NCI-H1105 (cell line): ENCODE measurements at places on chromosomes 16 and 17.

DNA sequence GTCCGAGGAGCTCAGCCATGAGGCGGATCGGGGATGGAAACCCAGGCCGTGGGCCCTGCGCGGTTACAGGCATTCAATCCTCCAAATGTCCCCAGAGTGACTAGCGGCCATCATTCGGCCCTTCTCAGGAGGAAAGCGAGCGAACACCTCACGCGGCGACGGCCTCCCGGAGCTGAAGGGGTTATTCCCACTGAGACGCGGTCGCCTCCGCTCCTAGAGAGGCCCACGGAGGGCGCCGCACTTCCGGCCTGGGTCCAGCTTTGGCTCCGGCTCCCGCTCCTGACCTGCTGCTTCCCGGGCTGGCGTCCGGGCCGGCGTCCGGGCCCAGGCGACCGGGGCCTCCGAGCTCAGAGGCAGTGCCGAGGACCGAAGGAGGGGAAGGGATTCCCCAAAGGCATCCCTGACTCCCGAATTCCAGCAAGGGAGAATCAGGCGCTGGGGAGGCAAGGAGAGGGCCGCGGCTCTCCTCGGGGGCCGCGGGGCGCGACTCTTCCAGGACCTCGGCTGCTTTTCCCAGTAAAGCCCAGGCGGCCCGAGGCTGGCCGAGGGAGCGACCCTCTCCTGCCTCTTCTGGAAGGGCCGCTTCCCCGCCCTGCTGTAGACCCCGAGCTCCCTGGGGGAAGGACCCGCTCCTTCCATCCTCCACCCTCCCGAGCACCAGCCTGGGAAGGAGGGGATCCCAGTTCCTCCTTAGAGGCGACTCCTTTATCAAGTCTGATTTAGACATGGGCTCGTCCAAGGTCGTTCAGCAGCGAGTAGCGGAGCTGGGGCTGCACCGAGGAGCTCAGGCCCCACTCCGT, 18.6 kb upstream of the ZNF629 start:
- peak; percentile 76 for DNase-seq

DNA sequence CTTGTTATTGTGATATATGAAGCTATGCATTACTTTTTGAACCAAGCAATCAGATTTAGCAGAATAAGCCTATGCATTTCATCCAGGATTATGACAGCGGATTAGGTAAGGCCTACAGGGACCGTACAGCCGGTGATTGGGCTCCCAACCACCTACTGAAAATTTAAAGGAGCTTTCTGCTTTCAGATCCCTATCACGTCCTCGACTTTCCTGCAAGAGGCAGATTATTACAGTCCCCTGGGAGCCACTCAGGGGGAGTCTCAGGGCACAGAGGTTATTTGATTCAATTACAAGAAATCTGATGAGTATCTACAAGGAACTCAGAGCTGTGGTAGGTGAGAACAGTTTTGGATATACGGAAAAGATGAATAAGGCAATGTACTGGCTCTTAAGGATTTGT, 80.7 kb downstream of the HS3ST3B1 start:
- DNase-seq = no peak

GRCh38 chr16:77330332-77331042, 104.3 kb downstream of the ADAMTS18 start:
- no peak for DNase-seq

GRCh38 chr16:22375117-22375962, 921 bp upstream of the CDR2 start:
- no peak for DNase-seq

- DNase-seq = no peak
These were observed at the start of gene KRTAP4-6 for GRCh38 chr17:41140360-41141131. Gene KRTAP4-6 (minus strand): TSS chr17:41140544. CDS start chr17:41140487, 57 bp downstream.

DNA sequence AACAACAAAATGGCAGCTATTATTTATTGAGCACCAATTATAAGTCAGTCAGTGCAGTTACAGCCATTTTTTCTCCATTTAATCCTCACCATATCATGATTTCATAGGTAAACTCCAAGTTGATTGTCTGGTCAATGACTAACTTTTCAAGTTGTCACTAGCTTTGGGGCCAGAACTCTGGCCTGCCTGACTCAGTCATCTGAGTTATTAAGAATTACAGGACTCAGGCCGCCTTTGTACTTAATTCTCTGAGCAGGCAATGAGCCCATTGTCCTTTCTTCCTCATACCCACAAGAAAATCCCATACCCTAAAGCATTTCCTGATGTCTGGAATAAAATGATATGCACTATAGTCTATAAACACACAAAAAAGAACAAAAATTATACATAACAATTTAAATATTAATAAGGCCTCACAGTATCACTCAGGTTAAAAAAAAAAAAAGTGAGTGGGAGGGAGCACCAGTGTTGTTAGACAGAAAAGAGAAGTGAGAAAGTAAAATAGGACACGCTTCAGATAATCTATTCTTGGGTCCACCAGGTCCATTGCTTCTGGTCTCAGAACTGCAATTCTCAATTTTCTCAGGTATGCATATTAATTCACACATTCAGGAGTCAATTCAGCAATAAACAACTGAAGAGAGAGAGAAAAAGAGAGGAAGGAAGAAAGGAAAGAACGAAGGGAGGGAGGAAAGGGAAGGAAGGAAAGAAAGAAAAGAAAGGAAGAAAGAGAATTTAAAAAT, 70.2 kb downstream of the SPAG9 start:
- DNase-seq = no peak

DNA sequence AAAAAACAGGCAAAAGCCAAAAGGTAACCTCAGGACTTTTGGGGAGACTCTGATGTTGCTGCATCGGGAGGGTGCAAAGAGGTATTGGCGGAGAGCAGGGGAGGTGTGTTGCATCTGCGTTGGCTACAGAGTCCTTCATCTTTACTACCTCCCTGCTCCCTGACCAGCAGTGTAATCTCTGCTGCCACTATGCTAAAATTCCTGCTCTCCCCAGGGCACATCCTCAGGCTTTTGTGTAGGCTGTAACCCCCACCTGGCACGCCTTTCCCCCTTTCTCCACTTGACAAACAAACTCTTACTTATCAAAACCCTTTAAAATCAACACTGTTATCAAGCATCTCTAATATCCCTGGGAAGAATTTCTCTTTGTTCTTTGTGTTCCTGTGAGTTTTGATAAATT, 435.3 kb downstream of the HAPSTR1 start:
- DNase-seq = no peak

- DNase-seq = no peak
These were observed 16.3 kb downstream of the SNX11 start for GRCh38 chr17:48123776-48124388.

GRCh38 chr17:10295728-10296343, 77.0 kb downstream of the MYH13 start:
- peak; percentile 2 for DNase-seq

DNA sequence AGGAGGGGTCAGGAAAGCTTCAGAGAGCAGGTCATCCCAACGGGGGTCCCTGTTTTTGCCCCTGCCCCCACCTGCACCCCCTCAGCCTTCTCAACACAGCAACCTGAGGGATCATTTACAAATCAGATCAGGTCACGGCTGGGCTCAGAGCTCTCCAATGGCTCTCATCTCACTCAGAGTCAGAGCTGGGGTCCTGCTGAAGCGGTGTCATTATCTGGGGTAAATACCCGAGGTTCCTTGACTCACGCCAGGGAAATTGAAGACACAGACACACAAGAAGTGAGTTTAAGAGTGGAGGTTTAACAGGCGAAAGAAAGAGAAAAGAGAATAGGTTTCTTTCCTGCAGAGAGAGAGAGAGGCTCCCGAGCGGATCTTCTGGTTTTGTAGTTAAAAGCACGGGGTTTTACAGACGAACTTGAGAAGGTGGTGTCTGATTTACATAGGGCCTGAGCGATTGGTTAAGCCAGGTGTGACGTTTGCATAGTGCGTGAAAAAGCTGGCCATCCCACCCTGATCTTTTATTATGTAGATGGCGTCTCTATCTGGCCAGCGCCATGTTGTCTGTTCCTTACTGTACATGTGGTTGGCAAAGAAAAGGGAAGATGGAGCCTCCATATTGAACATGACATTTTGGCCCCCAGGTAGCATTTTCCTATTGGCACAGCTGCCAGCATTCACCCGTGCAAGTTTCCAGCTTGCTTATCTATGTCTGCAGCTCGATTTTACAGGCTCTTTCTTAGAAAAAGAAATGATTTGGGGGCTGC, 51.4 kb downstream of the WSB1 start:
- DNase-seq = peak; percentile 81

GRCh38 chr17:36705874-36706731, 104.7 kb downstream of the MRM1 start:
- DNase-seq = peak; percentile 24

GRCh38 chr16:17571499-17572093, 100.8 kb upstream of the XYLT1 start:
- DNase-seq = no peak

DNA sequence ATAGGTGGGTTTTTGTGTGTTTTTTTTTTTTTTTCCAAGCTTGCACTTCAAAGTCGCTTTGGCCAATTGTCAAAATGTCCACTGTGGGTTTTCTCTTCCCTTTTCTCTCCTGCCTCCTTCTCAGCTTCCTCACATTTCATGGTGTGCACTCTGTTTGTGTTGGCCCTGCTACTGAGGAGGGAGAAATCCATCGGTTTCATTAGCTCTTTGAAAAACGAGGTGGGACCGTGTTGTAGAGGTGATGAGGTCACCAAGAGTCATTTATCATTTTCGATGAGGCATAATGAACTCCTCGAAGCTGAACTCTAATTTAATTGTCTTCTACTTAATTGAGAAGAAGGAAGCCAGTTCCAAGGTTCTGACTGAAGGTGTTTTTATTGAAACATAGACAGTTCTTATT, 174.4 kb upstream of the TOX3 start:
- DNase-seq = no peak

- DNase-seq = no peak
These were observed 4.3 kb downstream of the SUMO2 start for GRCh38 chr17:75178453-75178852.

GRCh38 chr16:47567321-47567720, 106.2 kb downstream of the PHKB start:
- DNase-seq = no peak

GRCh38 chr16:28520672-28521071, 14.0 kb upstream of the IL27 start:
- no peak for DNase-seq

DNA sequence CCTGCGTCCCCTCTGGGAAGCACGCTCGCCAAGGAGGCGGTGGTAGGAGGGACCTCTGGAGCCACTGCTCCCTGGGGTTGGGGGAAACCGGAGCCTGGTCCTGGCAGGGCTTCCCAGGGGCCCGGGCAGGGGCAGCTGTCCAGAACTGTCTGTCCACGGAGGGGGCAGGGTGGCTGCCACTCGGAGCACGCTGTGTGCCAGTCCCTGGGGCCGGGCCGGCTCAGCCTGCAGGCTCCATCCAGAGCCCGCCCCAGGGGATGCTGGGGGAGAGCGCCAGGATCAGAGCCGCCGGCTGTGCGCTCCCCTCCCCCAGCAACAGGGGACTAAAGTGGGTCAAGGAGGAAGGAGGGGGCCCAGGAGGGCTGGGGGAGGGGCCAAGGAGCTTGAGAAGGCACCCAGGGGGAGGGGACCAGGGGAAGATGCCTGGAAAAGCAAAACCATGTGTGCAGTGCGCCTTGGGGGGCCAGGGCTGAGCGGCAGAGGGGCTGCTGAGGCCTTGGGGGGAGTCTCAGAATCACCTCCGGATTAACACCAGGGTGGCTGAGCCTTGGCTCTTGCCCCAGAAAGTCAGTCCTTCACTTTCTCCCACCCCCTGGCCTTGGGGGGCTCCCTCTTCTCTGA, 21.3 kb downstream of the ZNF423 start:
- DNase-seq = no peak

- no peak for DNase-seq
These were observed 2.1 kb upstream of the DNASE1L2 start for GRCh38 chr16:2233872-2234812.

DNA sequence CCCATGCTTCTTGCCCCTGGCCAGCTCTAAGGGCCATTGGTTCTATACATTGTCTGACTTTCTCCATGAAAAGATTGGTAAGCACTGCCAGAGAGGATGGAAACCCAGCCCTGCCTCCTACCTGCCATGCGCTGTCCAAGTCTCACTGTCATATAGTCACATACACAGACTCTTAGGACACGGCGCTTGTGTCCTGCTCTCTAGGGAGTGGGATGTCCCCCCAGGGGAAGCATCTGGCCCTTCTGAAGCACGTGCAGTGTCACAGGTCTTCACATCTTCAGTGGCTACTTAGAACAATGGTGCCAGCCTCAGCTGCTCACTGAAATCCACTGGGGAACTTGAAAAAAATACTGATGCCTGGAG, 38.7 kb downstream of the MYO18A start:
- no peak for DNase-seq

DNA sequence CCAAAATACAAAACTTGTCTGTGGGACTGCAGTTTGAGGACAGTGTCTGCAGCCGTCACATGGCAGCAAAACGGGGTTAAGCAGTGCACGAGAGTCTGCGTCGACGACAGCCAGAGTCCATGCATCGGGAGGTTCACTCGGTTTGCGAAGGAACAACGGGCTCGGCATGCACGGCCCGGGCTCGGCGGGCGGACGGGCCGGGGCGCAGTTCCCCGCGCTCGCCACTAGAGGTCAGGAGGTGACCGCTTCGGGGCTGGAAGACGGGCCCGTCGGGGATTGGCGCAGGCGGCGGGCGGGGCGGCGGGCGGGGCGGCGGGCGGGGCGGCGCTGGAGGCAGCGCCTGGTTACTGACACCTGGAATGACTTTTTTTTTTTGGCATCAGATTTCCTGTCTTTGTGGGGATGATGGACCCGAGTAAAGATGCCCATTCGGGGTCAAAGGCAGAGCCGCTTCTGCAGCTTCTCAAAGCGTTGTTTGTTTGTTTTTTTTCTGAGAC, 6.5 kb downstream of the SCGB1C2 start:
- DNase-seq = peak; percentile 27

DNA sequence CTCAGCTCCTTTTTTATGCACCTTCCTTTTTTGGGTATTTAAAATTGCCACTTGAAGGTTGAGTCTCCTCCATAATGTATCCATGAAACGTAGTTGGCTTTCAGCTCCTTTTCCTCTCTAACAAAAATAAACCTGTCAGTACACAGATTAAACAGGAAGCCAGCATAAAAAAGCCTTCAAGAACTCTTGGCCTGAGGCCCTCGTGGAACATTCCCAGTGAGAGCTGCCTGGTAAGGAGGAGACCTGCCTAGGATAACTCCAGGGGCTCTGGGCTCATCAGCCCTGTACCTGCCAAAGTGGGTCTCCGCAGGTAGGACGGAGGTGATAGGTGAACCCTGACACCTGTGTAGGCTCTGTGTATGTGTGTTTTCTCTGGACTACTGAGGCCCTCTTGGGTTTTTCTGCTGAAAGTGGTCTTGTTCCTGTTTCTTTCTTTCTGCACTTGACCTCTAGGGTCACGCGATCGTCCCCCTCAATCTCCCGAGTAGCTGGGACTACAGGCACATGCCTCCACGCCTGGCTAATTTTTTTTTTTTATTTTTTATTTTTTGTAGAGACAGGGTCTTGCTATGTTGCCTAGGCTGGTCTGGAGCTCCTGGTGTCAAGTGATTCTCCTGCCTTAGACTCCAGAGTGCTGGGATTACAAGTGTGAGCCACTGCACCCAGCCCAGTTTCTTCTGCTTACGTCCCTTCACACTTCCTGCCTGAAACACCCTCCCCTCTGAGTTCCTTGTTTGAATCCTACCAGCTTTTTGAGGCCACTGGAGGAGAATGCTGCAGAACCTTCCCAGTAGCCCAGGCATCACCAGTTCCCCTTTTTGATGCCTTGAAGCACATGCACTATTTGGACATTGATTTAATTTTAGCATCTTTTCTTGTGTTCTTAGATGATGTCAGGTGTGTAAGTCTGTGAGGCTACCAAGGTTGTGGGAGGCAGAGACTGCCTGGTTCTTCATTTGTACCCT, 9.8 kb downstream of the PGS1 start:
- no peak for DNase-seq

GRCh38 chr16:56823081-56823733, 41.8 kb upstream of the SLC12A3 start:
- DNase-seq = no peak

GRCh38 chr17:67262435-67263117, 17.6 kb upstream of the HELZ start:
- no peak for DNase-seq

GRCh38 chr16:20385844-20386832, 18.4 kb downstream of the PDILT start:
- DNase-seq = no peak
